ENCODE measurements at places on chromosomes 6 and 20.
A peak's percentile ranks its signal among the peaks of the same experiment; 100 is the strongest.

- DNase-seq = no peak
Measured at GRCh38 chr6:158046201-158047126, 64.8 kb downstream of the SYNJ2 start.

DNA sequence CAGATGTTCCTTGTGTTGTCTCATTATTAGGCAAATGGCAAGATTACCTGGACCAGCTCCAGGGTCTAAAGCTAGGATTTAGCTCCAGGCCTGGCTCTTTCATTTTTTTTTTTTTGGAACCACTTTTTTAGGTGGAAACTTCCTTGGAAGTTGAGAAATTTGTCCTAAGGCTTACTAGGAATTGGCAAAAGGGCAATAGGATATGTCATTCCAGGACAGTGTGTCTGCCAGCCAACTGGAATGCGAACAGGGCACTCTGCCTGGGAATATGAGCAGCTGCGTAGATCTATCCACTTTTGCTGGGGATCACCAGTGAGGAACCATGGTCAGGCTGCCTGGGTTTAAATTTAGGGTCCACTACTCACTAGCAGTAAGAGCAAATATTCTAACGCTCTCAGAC is 304.0 kb downstream of the TSHZ2 start:
- DNase-seq = no peak

DNA sequence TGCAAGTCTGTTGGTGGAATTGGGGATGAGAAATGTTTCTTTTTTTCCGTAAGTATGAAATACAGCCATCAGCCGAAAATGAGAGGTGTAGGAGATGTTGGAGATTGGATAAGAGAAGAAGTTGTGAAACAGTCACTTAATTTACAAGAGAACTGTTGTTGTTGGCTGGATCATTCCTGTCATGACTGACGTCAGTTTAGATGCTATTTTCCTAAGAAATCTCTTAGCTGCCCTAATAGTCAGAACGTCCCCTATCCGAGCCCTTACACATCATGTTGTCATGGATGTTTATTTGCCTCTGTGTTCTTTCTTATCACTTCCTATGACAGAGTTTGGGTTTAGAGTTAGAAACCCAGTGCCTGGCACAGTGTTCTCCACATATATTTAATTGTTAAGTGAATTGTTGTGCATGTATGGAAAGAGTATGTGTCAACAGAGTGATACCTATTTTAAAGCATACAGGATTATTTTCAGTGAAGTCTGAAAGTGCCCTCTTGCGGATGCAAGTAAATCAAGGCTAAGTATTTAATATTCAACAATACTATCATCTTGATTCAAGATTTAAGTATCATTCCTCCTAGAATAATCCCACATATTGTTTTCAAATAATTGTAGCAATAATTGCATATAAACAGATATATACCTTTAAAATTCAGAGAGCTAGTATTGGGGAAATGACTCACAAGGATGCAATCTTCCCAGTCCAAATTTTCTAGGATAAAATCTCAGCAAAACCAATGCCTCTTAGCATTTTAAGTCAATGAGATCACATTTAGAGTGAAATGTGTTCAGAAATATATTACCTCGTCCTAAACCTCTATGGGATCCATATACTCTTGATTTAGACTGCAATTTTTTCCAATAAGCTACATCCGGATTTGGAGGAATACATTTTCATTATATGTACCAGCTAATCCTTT is 309.9 kb upstream of the NOX3 start:
- DNase-seq = peak; percentile 38

GRCh38 chr20:25222461-25223178 is 25.3 kb upstream of the PYGB start:
- DNase-seq = no peak

DNA sequence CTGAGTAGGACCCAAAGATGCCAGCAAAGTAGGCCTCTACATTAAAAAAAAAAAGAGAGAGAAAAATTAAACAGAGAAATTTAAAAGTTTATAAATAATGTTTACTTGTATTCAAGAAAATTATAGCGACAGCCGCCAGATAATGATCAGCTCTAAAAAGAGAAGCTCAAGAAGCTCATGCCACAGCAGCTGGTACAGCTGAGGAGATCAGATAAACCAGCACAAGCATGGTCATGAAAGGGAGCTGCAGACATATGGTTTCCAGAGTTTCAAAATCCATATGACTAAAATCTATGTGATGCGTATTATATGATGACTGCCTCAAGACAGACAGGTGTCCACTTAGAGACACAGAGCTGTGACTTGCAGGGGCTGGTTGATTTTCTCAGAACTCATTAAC is 13.6 kb upstream of the HLA-C start:
- no peak for DNase-seq

DNA sequence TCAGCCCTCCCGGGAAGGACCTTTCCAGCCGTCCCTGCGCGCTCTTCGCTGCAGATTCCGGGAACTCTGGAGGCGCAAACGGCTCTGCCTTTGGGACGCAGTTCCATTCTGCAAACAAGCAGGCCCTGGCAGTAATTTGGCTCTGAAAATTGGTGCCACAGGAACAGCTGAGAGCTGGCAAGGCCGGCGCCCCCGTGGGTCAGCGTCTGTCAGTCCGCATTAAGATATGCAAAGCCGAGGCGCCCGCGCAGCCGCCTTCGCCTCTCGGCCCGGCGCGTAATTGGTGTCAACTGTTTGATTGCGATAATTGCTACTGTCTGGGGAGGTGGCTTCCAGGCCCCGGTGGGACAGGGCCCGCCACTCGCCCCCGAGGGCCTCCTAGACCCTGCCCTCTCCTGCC is 73.6 kb downstream of the NCR2 start:
- DNase-seq = no peak

GRCh38 chr6:115272311-115272710 is 788.4 kb downstream of the FRK start:
- no peak for DNase-seq

- DNase-seq = no peak
Measured at GRCh38 chr6:90494067-90494780, 92.6 kb downstream of the MAP3K7 start.

- no peak for DNase-seq
Measured at GRCh38 chr6:56370127-56370540, 122.8 kb upstream of the COL21A1 start.

DNA sequence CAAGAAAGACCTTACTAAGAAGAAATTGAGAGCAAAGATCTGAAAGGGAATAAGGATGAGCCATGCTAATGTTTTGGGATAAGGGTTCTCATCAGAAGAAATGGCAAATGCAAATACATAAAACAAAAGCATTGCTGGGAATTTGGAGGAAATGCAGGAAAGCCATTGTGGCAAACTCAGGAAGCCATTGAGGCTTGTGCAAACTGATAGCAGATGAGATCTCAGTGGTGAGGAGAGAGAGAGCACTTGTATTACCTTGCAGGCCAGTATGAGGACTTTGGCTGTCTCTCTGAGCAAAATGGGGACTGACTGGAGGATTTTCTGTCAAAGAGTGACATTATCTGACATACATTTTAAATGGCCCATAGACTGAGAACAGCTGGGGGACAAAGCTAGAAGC is 103.0 kb downstream of the ADGRB3 start:
- no peak for DNase-seq

DNA sequence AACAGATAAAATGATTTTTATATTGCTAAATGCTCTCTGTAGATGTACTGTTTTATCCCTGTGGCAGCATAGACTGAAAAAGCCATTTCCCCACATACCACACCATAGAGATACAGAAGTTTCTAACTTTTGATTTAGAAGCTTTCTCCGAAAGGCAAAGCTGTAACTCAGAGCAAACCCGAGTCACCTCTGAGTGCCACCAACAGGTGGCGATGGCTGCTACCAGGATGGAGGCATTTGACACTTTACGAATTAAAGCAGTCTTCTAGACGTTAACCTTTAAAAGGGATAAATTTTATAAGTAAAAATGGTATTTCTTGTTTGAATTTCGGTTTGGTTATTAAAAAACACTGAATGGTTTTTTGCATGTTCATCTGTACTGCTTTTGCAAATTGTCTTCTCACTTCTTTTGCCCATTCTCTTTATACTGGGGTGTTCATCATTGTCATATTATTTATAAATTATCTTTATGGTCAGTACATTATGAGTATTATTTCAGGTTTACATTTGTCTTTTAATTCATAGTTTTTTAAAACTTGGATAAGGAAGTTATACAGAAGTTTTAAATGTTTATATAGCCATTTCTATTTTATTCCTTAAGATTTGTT is 201.0 kb upstream of the CEP162 start:
- DNase-seq = no peak

- DNase-seq = no peak
Measured at GRCh38 chr20:20849161-20849560, 136.7 kb upstream of the RALGAPA2 start.

DNA sequence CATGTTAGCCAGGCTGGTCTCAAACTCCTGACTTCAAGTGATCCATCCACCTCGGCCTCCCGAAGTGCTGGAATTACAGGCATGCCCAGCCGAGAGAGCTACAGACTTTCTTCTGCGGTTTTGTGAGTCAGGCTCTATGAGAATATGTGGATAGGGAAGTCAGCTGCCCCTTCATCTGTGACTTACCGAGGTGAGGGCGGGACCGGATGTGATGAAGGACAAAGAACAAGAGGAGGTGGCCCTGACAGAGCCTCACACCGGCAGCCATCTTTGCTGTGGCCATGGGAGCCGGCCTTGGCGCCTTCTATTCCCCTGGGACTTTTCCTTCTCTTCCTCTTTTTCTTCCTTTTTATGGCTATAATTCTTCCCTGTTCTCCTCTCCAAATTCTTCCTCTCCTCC is 67.0 kb downstream of the IYD start:
- no peak for DNase-seq

GRCh38 chr6:158373214-158373613 is 60.9 kb downstream of the TULP4 start:
- DNase-seq = no peak

DNA sequence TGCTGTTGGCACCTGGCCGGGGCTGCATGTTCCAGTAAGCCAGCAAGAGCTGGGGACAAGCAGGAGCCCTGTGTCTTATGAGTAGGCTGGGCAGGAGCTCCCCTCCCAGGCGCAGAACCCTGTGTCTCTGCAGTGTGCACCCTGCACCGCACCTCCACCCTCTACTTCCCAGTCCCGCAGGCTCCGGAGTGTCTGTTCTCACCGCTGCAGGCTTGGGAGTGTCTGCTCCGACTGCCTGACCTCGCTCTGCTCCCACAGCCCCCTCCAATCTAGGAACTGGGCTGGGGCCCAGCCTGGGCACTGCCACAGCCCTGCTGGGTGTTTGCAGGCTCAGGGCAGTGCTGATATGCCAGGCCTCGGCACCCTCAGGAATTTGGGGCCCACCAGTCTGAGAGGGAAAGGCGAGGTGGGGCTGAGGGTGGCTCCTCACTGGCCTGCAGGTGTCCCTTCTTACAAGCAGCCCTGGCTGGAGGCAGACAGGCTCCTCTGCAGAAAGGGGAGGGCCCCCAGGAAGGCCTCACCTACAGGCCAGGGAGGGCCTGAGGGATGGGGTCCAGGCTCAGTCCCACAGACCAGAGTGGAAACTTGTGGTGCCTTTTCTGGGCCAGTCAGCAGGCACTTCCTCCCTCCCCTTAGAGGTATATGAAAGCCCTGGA is 871.6 kb upstream of the GJE1 start:
- no peak for DNase-seq

DNA sequence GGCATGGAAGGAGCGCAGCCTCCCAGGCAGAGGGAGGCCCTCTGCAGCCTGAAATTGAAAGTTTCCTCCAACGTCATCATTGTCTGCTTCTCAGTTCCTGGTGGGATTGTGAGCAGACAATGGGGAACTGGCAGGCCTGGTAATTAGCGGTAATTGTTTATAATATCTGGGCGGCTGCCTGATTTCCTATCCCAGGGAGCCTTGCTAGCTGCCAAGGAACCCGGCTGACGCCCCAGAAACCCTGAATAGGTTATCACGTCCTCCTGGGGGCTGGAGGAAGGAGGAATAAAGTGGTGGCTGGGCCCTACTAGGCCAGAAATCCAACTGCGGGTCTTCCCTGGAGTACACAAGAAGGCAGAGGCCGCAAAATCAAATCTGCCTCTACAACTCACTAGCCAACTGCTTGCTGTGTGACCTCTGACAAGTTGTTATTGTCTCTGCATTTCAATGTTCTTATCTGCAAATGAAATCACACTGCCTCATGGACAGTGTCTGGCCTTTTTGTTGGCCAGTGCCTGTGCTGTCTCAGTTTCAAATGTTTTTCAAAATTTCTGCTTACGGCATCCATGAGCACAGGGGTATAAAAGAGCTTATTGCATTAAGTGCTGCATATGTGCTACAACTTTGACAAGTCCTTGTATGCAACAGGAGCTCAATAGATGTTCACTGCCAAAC is 16.9 kb downstream of the KCNK15 start:
- DNase-seq = no peak

GRCh38 chr20:45470937-45471336 is 1.4 kb downstream of the WFDC2 start:
- DNase-seq = no peak

- no peak for DNase-seq
Measured at GRCh38 chr6:20474874-20475542, 59.2 kb upstream of the CDKAL1 start.

GRCh38 chr6:47163536-47163935 is 121.4 kb upstream of the ADGRF1 start:
- DNase-seq = no peak

- DNase-seq = no peak
Measured at GRCh38 chr6:56694002-56694401, 51.3 kb upstream of the DST start.

DNA sequence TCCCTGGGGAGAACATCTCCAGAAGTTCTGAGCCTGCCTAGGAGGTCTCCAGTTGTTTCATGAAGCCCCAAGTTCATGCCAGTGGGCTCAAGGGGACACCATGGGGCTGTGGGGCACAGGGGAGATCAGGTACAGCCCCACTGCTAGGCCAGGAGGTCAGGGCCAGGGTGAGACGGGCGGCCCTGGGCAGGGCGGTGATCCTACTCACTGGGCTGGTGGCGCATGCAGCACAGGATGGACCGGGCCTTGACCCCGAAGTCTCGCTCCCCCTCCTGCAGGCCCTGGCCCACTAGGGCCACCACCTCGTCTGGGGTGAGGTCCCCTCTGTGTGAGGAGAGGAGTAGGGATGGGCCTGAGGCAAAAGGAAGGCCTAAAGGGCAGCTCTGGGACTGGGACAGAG is 26.1 kb downstream of the ADA start:
- no peak for DNase-seq

DNA sequence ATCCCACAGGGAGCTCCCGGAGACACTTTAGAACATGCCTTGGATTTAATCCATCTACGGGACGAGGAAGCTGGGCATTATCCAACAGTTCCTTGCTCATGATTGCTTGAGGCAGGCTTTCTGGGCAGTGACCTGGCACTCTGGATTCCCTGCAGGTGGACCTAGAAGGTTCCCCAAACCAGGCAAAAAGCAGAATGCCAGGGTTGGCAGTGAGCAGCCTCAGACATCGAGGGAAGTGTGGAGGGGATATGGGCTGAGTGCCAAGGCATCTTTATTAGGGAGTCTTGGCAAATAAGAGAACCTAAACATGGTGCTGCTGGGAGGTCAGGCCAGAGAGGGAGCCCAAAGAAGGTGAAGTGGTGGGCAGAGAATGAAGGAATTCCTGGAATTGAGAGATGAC is 158.5 kb downstream of the CD83 start:
- DNase-seq = no peak

- DNase-seq = no peak
Measured at GRCh38 chr6:38167598-38167997, 348.1 kb downstream of the ZFAND3 start.

Measured in fibroblast of skin of left quadriceps (primary cell).